ENCODE measurements at places on chromosomes 11 and 22.
A peak's percentile ranks its signal among the peaks of the same experiment; 100 is the strongest.

DNA sequence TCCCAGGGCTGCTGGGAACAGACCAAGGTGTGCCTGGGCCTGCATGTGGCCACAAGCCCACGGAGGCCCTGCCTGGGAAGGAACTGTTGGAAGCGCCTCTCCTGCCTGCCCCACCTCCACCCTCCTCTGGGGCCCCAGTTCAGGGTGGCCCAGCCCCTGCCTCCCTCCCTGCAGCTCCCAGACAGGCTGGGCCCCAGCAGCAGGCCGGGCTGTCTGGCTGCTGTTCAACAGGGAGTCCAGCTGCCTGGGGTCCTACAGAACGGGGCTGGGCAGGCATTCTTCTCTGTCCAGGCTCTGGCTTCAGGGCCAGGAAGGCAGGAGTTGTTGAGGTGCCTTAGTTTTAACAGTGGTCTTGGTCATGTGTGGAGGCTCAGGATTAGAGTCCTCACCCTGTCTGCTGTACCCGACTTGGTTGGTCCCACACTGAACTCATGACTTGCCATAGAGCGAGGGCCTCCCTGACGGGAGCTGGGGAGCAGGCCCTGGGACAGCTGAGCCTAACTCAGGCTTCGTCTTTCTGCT, 11.8 kb downstream of the PRDM11 start:
- DNase-seq: no peak

- no peak for DNase-seq
Measured at GRCh38 chr22:39144101-39144767, 8.2 kb downstream of the CBX7 start.

- DNase-seq: no peak
Measured at GRCh38 chr11:109970516-109971183, 122.5 kb upstream of the ZC3H12C start.

DNA sequence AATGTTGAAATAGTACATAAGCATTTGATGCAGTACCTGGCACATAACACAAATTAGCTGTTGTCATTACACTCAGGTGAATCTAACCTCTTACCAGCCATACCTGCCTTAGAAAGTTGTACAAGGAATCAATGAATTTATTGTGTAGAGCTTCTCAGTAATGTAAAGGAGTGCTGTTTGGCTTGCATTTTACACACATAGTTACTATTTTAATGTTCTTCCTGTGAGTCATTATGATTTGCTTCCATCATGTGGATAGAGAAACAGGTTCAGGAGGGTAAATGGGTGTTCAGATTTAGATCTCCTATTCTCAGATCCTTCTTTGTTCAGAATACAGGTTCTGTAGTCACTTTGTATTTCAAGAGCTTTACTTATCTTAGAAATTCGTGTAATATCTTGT, 27.6 kb upstream of the RCE1 start:
- no peak for DNase-seq

DNA sequence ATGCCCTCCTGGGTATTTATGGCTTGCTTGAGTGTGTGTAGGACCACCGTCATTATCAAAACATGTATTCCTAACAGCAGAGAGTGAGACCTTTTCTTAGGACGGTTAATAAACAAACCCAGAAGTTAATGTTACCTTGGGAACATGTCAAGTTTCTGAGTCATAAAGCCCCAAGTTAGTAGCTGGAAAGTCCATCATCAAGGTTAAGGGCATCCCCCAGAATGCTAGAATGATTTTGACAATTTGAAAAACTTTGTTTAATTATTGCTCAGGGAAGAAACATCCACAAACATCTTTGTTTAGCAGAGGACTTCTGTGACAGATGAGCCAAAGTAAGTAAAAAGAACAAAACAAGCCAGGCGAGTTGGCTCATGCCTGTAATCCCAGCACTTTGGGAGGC, 20.0 kb downstream of the CAVIN3 start:
- no peak for DNase-seq

GRCh38 chr11:67581469-67581868, 2.1 kb upstream of the GSTP1 start:
- DNase-seq: no peak

- no peak for DNase-seq
Measured at GRCh38 chr11:6574816-6575715, 28.4 kb downstream of the RRP8 start.

DNA sequence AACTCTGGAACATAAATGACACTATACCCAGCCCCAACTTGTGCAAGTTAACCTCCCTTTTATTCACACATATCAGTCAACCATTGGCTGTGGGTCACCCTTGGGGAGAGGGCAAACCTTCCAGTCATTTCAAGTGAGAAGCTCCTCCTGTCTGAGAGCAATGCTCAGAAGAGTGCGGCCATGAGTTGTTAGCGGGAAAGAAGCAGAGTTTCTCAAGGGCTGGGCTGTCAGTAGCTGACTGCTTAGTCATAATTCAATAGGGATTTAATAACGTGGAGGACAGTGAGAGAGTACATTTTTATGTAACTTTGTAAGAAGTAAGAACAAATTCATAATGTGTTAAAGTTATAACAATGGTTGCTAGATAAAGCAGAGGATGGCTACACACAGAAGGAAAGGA, 5.1 kb downstream of the PATE2 start:
- DNase-seq: no peak

DNA sequence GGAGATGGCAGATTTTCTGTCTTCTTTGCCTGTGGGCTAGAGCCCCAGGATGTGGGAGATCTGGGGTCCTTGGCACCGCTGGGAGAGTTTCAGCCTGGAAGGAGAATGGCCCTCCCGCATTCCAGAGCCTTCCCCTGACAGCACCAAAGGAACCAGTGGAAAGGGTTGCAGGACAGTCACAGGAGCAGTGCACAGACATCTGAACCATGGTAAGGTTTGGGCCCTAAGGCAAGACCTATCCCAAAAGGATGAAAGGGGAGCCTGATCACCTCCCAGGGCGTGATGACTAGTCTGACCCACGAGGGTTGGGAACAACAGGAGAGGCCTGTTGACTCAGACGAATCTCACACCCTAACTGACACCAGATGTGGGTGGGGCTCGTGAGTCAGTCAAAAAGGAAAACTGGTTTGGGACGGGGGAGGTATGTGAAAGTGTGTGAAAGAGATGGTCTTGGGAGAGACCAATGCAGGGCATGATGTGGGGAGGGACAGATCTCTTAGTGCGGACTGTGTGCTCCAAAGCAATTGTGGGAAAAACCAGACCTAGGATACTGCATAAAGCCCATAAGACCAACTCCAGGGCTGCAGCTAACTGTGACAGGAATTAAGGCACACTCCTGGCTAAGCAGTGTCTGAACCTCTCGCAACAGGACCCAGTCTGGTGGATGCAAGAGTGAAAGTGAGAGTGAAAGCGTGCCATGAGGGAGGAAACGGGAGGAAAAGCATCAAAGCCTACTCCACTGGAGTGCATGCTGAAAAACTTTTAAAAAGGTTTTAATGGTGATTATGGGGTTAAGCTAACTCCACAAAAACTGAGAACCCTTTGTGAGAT, 39.1 kb upstream of the GLYAT start:
- no peak for DNase-seq

DNA sequence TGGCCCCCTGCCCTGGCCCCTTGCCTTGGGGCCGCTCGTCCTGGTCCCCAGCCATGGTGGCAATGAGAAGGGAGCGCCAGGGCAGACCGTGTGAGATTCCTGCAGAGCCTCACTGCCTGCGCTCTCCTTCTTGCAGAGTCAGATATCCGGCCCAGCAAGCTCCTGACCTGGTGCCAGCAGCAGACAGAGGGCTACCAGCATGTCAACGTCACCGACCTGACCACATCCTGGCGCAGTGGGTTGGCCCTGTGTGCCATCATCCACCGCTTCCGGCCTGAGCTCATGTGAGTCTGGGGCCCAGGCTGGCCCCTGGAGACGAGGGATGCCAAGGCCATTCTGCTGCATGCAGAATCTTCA, 114.1 kb downstream of the MICAL2 start:
- no peak for DNase-seq

DNA sequence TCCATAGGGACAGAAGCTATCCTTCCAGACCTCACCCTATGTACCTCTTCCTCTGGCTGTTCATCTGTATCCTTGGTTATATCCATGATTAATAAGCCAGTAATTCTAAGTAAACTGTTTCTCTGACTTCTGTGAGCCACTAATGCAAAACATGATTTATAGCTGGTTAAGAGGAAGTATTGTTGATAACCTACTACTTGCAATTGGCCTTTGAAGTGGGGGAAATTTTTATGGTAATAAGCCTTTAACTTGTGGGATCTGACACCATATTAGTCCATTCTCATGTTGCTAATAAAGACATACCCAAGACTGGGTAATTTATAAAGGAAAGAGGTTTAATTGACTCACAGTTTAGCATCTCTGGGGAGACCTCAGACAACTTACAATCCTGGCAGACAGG, 21.9 kb downstream of the CASP12 start:
- DNase-seq: no peak

DNA sequence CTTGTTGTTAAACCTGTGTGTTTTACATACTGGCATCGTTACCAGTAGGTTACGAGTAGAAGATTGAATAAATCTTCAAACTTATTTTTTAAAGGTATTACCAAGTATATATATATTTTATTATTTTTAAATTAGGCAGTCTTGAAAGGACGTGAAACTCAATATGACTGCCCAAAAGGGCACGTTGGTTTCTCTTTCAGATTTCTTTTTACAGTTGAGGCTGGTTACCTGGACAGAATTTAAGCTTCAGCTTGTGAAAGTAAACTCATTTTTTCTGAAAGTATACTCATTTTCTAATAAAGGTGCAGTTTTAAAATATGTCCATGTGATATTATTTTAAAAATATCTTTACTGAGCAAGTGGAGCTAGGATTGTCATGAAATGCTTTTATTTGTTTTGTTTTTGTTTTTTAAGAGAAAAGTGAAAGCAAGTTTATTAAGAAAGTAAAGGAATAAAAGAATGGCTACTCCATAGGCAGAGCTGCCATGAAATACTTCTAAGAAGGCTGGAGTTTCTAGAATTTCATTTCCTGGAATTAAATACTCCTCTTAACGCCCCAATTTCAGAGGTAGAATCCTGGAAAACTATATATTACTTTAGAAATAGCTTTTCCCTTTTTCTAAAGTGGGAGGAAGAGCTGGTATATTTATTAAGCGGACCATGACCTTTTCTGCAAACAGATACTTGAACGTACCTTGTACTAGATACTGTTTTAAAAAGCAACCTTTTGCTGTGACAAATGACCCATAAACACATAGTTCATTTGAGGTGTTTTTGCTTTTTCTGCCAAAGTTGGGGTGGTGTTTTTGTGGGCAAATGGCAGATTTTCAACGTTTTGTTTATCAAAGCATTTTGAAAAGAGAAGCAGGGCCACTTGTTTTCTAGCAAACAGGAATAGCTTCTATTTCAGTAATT, 1.9 kb downstream of the FBXO7 start:
- DNase-seq: no peak

DNA sequence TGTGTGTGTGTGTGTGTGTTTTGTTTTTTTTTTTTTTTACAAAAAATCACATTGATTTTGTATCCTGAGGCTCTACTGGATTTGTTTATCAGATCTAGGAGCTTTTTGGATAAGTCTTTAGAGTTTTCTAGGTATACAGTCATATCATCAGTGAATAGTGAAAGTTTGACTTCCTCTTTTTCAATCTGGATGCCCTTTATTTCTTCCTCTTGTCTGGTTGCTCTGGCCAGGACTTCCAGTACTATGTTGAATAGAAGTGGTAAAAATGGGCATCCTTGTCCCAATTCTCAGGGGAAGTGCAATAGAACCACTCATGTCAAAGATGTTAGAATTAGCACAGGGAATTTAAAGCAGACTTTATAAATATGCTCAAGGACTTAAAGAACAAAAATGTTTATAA, 32.6 kb upstream of the PRDM11 start:
- DNase-seq: no peak

DNA sequence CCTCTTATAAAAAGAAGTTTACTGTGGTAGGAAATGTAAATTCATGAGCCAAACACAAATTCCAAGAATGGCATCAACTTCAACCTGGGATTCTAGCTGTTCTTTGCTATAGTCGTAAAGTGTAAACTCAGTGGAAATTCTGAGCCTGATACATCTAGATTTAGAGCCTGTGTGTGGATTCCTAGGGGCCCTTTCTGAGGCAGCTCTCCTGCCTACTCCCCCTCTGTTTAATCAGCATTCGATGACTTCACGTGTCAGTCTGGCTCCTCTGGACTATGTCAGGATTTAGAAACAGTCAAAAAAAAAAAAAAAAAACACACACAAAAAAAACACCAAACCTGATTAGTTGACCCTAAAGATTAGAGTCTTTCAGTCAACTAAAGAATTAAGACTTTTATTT, 93.1 kb upstream of the SC5D start:
- no peak for DNase-seq

- DNase-seq: no peak
Measured at GRCh38 chr11:31792456-31792855, 18.7 kb downstream of the PAX6 start.

DNA sequence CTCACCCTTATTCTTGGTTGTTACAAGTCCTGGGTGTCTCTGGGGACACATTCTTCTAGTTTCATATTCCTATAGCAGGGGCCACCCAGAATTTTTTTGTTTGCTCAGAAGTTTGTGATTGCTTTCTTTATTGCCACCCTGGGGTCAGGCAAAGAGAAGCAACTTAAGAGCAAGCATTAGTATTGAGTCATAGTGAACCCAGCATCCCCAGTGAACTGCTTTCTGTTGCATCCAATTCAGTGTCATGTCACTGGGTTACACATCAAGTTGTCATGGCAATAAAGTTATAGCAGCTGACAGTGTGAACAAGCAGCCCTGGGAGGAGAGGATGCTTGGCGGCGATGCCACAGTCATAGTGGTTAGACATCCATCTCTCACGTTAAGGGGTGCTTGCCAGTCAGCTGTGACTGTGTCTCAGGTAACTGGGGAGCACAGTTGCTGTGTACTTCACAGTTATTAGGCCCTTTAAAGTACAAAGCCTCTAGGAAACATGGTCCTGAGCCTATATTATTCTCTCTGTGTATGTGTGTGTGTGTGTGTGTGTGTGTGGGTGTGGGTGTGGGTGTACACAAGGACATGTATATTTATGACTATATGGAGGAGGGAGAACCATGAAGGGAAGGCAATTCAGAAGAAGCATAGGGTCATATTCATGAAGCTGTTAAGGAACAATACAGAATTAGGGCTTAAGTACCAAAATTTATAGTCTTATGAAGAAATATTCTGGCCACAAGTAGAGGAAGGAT, 52.5 kb downstream of the TRIM44 start:
- no peak for DNase-seq

- DNase-seq: no peak
Measured at GRCh38 chr22:49853981-49854831, 562 bp downstream of the ZBED4 start.

- no peak for DNase-seq
Measured at GRCh38 chr11:122850076-122850631, 11.9 kb downstream of the CRTAM start.

DNA sequence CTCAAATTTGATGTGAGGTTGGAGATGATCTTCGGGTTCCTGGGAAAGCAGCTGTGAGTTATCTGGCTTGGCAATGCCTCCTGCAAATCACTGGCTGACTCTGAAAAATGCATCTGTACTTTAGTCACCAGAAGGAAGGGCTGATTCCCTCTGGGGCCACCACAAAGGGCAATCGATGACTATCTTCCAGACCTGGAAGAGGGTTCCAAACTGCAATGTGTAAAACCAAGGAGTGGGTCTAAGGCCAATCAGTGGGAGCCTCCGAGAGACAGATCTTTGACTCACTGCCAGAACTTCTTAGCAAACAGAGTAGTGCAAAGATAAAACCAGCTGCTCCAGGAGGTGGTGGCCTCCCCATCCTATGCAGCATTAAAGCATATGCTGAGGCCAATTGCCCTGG, 29.1 kb upstream of the PAK1 start:
- DNase-seq: peak; percentile 42

- DNase-seq: no peak
Measured at GRCh38 chr11:72740060-72740424, 12.2 kb downstream of the ARAP1 start.

GRCh38 chr11:17853280-17853679, 118.7 kb downstream of the KCNC1 start:
- no peak for DNase-seq

- DNase-seq: no peak
Measured at GRCh38 chr11:134425816-134426536, 13.9 kb upstream of the B3GAT1 start.
